Nephron progenitor cell (in vitro differentiated cells): ENCODE measurements at places on chromosomes 3 and 15.

- no peak for DNase-seq
Measured at GRCh38 chr3:118088696-118089095, 946.0 kb downstream of the IGSF11 start.

- DNase-seq, result no peak
Measured at GRCh38 chr3:183213415-183214276, 39.4 kb upstream of the B3GNT5 start.

- DNase-seq, result no peak
Measured at GRCh38 chr3:119343719-119344118, 49.5 kb downstream of the ARHGAP31 start.

DNA sequence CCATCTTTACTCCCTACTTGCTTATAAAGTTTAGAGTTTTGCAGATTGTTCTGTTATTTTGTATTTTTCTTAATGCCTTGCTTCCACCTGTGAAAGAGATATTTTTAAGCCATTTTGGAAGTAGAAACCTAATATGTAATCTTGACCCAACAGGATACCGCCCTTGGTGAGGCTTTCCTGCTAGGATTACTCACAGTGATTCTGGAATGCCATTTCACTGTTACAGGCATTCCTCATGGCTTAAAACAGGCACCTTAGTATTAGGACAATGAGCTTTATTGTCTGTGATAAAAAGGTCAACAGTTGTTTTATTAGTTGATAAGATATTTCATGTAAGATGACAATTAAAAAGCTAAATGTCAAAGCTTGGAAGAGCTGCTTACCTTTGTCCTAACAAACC, 58.2 kb downstream of the PHLDB2 start:
- DNase-seq, result no peak

- no peak for DNase-seq
Measured at GRCh38 chr3:177056927-177057326, 140.4 kb downstream of the TBL1XR1 start.

DNA sequence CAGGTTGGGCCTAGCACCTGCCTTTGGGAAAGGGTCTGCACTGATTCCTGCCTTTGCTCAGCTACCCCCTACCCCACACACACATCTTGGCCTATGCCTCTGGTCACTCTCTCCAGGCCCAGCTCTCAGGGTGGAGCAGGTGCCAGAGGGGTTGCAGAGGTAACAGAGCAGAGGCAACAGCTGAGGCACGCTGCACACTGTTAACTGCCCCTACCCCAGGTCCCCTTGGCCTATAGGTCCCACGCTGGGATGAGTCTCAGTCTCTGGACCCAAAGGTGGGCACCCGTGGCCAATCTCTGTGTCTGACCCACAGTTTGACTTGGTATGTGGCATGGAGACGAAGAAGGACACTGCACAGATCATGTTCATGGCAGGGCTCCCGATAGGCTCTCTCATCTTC, 24.8 kb downstream of the SLC22A14 start:
- no peak for DNase-seq

DNA sequence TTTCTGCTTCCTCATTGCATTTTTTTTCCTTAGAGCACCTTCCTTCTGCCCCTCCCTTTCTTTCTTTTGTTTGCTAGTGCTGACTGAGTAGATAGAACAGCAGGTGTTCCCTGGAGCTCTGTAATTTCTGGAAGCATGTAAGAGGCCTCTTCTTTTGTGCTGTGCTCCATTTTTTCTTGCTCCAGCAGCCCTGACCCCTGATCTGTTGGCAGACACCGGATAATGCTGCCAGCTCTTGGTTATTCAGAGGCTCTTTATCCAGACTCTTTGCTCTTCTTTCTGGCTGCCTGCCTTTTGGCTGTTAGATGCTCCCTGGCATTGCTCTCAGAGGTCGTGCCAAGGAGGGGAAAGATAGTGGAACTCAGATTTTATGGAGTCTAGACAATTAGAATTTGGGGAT, 104.4 kb upstream of the RBMS3 start:
- DNase-seq, result no peak

DNA sequence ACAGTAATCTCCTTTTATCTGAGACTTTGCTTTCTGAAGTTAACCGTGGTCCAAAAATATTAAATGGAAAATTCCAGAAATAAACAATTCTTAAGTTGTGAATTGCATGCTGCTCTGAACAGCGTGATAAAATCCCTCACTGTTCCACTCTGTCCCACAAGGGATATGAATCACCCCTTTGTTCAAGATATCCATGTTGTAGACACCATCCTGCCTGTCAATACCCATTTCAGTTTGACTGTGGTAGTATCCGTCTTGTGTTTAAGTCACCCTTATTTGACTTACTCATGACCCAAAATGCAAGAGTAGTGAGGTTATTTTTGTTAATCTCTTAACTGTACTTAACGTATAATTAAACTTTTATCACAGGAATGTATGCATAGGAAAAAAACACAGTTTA, 435.0 kb downstream of the SHQ1 start:
- DNase-seq, result no peak

DNA sequence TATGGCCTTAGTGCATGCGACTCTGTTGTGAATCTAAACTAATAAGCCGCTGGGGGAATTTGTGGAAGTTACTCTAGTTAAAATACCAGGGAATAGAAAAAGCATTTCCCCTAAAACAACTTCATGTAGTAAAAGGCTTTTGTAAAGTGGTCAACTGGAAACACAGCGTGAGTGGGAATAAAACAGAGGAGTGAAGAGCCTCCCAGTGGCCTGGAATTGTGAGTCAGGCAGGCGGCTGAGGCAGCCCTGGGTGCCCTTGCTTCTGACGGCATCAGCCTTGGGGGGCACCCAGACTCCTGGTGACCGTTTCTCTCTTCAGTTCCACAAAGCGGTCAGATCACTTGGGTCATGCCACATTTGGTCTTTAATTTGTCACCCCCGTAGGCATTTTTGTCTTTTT, 108.4 kb downstream of the GHSR start:
- no peak for DNase-seq

GRCh38 chr15:22908830-22909229, 70.4 kb downstream of the NIPA2 start:
- no peak for DNase-seq

DNA sequence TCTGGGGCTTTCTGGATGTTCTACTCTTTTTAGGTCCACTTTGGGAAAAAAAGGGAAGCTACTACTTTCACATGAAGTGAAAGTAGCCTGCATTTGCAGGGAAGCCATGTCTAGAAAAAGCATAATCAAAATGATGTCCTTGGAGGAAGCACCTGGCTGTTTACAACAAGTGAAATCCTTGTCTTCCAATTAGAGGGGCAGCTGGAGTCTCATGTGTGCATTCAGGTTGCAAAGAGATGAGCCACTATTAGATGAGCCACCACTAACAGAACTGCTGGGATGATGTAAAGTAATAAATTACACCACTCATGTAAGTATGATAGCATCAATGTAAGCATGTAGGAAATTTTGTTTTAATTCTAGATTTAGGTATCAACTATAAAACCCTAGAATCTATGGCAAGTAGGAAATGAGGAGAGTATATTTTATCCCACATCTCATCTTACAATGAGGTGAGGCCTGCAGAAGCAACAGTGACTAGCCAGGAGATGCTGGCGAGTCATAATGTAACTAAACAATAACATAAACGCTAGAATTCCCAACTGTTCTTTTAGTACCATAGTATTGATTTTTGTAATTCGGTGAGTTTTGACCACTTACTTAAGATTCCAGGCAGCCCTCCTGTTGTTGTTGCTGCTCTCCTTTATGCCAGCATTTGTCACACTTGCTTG, 75.9 kb downstream of the TMEM108 start:
- DNase-seq, result no peak

DNA sequence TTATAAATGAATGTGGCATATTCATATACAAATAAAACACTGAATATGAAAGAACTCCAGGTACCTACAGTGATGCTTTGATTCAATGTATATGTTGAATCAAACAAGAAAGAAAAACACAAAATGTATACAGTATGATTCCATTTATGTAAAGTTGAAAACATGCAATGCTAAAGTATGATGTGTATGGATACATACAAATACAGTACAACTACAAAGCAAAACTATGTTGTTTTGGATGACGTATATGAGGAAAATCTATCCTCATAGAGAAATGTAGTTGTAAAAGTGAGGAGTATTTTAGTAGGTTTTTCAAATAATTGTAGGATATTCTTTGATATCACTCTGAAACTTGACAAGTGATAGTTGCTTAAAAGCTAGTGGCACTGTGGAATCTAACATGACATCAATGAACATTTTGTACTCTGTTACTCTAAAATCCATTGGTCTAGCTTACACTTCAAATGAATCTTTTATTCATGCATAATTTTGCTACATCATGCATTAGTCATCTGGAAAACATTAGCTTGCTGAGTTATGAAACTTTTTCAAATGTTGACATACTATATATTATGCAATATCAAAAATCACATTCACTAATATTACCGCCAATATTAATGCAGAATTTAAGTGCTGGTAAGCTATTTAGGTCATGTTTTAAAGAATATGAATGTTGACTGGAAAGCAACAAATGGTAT, 278.1 kb upstream of the CHRNA7 start:
- no peak for DNase-seq

GRCh38 chr15:64686130-64686735, 89.2 kb downstream of the RBPMS2 start:
- DNase-seq, result no peak
